Iris pigment epithelial cell (primary cell): ENCODE measurements at places on chromosomes 7 and 10.

DNA sequence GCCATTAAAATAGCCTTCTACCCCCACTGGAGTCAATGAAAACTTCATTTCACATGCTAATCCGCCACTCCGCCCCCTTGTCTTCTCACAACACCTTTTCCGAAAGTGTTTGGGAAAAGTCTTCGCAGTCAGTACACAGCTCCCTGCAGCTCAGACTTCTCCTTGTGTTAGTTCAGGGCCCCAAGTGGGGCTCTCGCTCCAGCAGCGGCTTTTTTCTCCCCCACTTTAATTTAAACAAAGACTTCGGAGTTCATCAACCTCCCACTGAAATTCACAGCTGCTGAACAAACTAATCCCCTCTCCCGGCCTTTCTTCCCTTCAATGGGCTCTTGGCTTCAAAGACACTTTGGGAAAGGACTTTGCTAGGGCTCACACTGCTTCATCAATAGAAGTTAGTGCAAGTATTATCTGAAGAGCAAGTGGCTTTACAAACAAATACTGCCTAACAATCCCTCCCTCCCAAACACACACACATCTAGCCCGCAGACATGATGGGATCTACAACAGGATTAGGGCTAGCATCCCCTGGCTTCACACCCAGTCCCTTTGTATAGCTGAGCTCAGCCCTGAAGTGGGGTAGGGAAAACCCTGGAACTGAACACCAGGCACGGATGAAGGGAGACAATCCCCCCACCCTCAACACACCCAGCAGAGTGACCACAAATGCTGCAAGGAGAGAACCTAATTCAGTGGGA lies 23.1 kb downstream of the WNT8B start:
- DNase-seq, result no peak

- peak; percentile 21 for DNase-seq
Measured at GRCh38 chr10:101536800-101537199, 51.3 kb downstream of the POLL start.

- no peak for DNase-seq
Measured at GRCh38 chr7:135162382-135163001, 8.0 kb downstream of the CYREN start.

GRCh38 chr7:44279731-44280505 lies 45.5 kb downstream of the CAMK2B start:
- DNase-seq, result no peak

DNA sequence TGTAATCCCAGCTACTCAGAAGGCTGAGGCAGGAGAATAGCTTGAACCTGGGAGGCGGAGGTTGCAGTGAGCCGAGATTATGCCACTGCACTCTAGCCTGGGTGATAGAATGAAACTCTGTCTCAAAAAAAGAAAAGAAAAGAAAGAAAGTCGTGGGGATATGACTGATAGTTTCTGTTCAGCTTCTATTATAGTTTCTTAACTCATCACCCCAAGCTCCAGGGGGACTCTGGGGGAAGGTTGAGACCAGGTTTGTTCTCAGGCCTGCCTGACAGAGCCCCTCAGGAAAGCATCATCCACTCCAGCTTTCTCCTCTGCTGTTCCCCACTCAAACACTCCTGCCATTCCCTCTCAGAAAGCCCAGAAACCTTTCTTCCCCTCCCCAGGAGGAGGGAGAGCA lies 542.4 kb upstream of the GALNT17 start:
- DNase-seq, result no peak

GRCh38 chr10:113716109-113716910 lies 35.2 kb upstream of the PLEKHS1 start:
- no peak for DNase-seq

- DNase-seq, result no peak
Measured at GRCh38 chr7:74307738-74308505, 18.7 kb downstream of the CLIP2 start.

DNA sequence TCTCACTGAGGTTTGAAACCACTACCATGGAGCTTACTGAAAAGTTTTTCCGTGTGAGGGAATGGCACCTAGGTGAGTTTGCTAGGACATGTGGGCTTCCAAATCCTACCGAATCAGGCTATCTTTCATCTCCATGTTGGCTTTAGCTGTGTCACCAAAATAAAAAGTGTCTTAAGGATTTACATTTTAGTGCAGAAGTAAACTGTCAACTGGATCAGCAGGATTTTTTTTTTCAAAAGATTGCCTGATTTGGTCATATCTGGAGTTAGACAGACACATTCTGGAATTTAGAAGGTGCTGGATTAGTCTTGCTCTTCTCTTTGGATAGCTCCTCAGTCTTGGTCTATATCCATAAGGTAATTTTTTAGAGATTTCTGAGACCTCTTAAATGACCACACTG lies 5.5 kb downstream of the ARID5B start:
- DNase-seq, result no peak

GRCh38 chr10:15748126-15748525 lies 28.4 kb upstream of the ITGA8 start:
- DNase-seq, result no peak

DNA sequence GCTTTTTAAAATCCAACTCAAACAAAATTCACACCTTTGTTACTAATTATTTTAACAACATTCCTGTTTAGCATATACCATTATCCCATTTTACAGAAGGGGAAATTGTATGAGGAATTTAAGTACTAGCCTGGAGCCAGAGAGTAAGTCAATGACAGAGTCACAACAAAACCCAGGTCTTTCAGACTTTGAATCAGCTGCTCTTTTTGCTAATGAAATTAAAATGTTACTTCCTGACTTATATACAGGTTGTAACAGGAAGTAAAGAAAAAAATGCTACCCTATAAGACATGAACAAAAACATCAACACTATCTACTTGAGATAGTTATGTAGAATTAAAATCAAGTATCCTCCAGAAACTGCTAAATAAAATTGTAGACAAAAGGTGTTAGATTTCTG lies 82.6 kb upstream of the ASAH2 start:
- DNase-seq, result no peak

- no peak for DNase-seq
Measured at GRCh38 chr10:26046073-26046700, 112.2 kb downstream of the MYO3A start.

DNA sequence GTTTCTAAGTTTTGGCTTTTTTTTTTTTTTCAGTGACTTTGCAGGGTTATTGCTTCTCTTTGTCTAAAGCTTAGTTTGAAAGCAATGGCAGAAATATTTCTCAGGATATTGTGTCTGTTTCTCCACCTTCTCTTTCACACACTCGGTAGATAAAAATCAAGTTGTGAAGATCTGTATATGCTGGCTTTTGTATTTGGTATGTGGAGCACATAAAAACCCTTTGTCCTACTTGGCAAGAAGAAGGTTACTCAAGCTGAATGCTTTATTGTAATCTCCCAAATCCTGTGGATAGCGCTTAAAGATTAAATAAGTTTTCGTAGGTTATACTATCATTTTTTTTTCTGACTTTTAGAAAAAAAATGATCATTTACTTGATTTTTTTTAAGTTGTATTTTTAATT lies 172.4 kb downstream of the CDCA7L start:
- no peak for DNase-seq

- no peak for DNase-seq
Measured at GRCh38 chr7:34282271-34282670, 375.7 kb upstream of the NPSR1 start.

DNA sequence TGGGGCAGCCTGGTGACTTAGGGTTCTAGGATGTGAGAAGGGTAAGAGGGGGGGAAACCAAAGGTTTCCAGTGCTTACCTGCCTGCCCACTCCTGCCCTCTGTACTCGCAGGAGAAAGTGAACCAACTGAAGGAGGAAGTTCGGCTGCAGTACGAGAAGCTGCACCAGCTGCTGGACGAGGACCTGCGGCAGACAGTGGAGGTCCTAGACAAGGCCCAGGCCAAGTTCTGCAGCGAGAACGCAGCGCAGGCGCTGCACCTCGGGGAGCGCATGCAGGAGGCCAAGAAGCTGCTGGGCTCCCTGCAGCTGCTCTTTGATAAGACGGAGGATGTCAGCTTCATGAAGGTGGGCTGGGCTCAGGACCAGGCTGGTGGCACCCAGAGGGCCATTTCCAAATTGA lies 10.7 kb downstream of the TRIM8 start:
- DNase-seq, result no peak

DNA sequence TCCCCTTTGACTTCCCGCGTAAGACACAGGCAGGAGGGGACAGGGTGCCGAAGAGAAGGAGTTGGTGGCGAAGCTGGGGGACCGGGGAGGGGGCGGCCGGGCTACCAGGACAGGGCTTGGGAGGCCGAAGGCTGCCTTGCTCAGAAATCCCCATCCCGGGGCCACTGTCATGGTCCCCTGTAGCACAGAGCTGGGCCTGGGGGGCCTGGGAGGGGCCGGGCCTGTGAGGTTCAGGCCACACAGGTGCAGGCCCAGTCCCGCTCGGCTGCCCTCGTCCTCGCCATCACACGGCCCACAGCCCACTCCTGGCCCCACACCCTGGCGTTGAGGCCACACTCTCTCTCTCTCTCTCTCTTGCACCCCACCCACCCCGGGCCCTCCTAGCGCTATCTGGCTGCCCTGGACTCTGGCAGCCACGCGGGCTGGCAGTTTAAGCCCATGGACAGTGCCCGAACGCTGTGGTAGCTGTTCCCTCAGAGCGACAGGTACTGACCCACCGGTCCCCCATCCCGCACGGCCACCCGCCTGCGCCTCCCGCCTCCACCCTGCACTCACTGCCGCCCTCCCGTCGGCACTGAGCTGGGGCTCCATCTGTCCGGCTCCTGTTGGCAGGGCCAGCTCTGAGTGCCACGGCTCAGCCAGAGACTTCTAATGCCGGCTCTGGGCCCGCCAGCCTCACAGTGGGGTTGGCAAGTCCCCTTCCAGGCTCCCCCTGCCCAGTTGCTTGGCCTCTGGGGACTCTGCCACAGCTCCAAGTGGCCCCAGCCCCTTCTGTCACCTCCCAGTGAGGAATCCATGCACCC lies 28.0 kb downstream of the TTYH3 start:
- no peak for DNase-seq

DNA sequence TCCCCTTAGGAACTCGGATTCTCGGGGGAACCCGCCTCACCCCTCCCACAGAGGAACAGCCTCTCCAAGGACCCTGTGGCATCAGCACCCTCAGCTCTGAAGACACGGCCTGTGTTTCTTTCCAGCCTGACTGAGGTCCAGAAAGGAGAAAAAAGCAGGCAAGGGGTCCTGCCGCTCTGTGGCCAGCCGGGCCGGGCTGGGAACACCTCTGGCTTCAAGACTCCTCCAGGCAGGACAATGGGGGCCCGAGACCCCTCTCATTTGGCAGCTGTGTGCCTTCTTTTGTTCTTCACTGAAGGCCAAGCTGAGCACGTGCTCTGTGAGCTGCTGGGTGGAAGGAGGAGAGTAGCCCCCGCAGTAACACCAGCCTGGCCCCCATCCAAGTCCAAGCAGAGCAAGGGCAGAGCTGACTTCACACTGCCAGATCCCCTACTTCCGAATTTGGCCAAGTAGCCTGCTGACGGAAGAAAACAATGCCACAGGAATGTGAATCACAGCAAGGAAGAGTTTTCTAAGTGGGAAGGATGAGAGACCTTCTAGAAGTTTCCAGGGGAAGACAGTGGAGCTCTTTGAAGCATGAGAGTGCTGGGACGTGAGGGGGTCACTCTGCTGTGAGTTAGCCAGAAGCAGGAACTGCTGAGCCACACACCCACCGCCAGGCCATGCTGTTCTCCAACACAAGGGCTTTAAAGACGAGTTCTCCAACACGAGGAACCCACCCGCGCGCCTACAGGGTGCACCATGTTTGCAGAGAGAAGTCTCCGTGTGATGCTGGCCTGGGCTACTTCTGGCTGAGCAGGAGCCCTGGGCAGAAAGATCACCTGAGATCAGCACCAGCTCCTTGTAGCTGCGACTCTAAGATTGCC lies 3.1 kb downstream of the CNPY1 start:
- peak; percentile 24 for DNase-seq

- DNase-seq, result no peak
Measured at GRCh38 chr7:916291-916941, 38.1 kb downstream of the ADAP1 start.

DNA sequence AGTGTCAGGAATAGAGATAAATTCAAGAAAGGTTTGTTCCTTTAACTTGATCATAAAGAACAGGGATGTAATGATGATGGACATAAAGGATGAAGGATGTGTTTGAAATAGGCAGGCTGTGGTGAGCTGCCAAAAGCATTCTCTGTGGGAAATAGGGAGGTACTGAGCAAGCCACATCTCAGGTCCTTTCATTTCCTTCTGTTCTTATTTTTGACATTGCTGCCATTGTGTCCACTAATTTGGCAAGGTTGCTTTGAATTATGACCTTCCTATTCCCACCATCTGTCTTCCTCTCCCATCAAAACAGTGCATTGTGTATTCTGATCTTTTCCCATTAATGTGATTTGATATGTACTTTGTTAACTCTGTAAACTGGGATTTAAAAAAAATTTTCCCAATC lies 9.4 kb downstream of the SCRN1 start:
- DNase-seq, result no peak

DNA sequence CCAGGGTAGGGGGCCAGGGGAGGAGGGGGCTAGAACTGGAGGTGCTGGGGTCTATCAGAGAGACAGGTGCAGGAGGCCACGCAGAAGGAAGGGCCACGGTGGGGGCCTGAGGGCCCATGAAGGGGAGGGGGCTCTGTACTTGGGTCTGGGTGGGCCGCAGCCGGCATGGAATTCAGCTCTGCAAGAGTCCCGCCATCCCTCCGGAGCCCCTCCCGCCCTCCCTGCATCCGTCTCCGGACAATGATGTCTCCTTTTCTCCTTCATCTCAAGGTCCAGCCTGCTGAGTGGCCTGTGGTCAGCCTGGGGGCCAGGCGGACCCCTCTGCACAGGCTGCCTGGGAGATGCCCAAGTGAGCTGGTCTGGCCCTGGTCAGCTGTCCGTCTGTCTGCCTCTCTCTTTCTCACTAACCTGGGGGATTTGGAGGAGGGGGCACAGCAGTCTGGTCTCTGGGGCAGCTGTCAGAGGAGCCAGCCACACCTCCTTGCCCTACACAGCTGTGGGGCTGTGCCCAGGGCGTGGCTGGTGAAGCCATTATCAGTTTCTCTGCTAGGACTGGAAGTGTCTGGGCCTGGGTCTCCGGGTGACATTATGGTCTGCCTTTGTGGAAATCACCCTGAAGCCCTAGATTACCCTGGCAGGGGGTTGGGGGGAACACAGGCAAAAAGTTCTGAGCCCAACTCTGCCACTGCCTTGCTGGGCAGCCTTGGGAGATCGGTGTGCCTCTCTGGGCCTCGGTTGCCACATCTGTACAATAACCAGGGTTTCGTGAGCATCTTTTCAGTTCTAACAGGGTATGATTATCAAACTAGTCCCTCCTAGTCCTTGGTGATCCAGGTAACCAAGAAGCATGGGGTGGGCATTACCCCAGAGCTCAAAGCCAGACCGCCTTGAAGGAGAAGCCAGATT lies 19.0 kb upstream of the HSPB1 start:
- DNase-seq, result no peak

GRCh38 chr7:135930565-135931461 lies 46.3 kb downstream of the MTPN start:
- DNase-seq, result peak; percentile 56

GRCh38 chr7:132650498-132650897 lies 74.2 kb upstream of the PLXNA4 start:
- DNase-seq, result peak; percentile 67
